Cerebellum (tissue), 4 donors: ENCODE measurements at places on chromosomes 7 and 10.

DNA sequence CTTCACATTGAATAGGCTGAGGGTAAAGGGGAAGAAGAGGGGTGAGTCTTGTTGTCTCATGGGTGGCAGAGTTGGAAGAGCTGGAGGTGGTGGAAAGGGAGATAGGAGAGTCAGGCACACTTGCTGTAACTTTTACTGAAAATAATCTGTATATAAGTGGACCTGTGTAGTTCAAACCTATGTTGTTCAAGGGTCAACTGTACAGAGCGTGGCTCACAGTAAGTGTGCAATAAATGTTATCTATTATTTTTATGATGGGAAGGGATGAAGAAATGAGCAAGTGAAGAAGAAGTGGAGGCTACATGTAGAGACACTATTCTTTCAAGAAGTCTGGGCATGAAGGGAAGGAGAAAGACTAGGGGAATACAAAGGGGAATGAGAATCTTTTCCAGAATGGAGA lies 71.5 kb upstream of the FAM133B start:
- no peak for DNase-seq

- no peak for DNase-seq
These were observed 226.0 kb downstream of the TCF7L2 start for GRCh38 chr10:113175756-113176651.

DNA sequence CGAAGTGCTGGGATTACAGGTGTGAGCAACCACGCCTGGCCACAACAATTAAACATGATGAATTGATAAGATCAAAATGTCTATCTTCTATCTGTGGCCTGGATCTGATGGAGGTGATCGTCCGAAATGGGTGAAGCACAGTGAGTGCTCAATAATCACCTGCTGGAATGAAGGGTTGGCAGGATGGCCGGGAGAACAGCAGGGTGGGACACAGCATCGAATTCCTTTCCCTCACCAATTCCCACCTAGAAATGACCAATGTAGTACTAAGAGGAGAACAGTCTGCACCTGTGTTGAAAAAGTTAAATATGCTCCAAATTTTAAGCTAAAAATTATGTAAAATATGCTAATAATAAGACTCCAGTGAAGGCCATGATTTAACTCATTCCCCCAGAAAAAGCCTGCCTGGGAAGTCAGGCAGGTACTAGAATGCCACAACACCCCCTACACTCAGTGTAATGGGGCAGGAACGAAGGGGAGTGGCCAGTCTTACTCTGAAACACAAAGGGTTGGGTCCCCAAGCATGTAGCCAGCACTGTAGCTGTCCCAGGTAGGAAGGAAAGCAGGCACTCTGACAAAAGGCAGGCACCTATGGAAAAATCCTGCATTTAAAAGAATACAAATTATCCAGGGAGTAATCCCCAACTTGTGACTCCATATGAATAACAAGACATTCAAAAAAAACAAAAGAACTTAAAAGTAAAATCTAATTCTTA lies 110.3 kb downstream of the VPS41 start:
- no peak for DNase-seq

DNA sequence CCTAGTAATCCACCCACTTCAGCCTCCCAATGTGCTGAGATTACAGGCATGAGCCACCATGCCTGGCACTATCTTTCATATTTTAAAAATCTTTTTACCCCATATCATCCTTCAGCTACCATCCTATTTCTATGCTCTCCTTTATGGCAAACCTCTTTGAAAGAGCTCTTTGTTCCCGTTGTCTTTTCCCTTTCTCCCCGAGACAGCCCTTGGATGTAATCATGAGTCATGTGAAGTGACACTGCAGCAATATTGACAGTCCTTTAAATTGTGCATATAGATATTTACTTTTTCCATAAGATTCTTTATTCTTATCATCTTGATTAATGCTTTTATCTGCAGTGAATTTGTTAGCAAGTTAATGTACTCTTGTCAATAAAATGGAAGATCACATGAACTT lies 286.6 kb downstream of the ANKRD7 start:
- DNase-seq, result no peak

DNA sequence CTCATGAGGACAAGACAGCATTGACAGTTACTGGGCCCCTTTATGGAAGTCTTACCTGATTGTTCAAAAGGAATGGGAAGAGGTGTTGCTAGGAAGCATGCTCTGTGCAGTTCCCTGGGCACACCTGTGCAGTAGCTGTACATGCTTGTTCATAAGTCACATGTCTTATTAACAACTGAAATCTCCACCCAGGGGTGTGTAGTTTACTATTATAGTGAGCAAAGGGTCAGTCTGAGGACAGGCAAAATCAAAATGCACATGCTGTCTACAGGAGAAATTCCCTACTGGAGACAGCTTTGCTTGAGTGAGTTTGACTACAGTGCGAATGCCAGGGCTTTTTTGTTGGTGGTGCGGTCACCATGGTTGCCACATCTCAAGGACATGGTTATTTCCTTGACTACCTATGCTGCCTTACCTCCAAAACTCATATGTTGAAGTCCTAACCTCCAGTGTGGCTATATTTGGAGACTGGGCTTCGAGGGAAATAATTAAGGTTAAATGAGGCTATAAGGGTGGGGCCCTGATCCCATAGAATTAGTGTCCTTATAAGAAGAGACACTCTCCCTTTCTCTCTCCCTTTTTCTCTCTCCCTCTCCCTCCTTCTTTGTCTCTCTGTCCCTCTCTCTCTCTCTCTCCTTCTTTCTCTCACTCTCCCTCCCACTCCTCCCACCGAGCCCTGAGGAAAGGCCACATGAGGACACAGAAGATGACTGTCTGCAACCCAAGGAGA lies 48.3 kb upstream of the RNF32 start:
- no peak for DNase-seq
